DMS79 (cell line): ENCODE measurements at places on chromosomes 16 and 17.

GRCh38 chr17:48244121-48244711 lies 136.7 kb downstream of the SNX11 start:
- DNase-seq: no peak

DNA sequence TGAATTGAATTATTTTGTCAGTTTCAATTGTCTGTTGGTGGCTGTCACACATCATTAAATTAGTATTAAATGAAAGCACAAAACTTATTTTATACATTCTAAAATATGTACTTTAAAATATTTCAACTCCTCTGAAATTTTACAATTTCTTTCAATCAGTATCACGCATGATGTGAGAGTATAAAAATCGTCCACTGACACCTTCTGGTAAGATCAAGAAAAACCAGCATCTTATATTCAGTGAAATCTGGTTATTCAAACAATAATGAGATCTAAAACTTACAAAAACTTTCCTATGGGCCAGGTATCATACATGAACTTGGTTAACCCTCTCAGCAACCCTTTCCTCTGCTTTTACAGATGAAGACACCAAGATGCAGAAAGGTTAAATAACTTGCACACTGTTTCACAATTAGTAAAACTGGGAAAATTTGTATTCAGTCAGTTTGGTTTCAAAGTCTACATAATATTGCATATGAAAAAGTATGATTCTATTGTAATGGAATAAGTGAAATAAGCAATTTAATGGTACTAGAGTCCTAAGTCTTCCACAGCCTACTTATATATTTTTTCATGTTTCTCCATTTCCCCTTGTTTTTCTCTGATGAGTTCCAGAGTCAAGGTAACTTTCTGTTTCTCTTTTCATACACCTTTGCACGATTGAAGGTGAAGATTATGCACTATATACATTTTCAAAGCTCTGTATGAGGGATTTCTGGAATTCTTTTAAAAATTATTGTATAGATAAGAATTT lies 58.7 kb downstream of the EFCAB5 start:
- no peak for DNase-seq

- DNase-seq: no peak
These were observed 624.3 kb upstream of the SOX9 start for GRCh38 chr17:71496552-71496951.

GRCh38 chr16:84643180-84643583 lies 5.1 kb upstream of the KLHL36 start:
- DNase-seq: no peak

GRCh38 chr17:15255713-15256454 lies 9.2 kb downstream of the PMP22 start:
- DNase-seq: no peak

- DNase-seq: no peak
These were observed 385.4 kb upstream of the RBFOX1 start for GRCh38 chr16:6947291-6947690.

- DNase-seq: no peak
These were observed 11.3 kb upstream of the PITPNM3 start for GRCh38 chr17:6567528-6568183.

GRCh38 chr17:45265821-45266220 lies 3.9 kb upstream of the SPATA32 start:
- DNase-seq: no peak

DNA sequence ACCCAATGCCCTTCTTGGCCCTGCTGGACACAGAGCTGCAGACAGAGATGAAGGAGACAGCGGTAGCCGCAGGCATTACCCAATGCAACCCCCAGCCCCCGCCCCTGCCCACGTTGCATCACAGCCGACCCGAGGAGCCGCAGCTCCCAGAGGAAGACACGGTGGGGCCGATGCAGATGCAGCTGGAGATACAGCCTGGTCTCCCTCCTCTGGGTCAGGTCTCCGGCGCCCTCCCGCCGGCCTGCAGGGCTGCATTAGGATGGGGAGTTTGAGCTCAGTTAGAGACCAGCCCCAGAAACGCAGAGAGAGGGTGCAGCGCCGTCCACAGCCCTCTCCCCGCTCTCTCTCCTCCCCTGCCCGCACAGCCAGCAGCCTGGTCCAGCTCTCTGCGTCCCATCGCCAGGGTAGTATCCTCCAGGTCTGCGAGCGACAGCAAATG lies 19.4 kb upstream of the UBE2I start:
- no peak for DNase-seq

DNA sequence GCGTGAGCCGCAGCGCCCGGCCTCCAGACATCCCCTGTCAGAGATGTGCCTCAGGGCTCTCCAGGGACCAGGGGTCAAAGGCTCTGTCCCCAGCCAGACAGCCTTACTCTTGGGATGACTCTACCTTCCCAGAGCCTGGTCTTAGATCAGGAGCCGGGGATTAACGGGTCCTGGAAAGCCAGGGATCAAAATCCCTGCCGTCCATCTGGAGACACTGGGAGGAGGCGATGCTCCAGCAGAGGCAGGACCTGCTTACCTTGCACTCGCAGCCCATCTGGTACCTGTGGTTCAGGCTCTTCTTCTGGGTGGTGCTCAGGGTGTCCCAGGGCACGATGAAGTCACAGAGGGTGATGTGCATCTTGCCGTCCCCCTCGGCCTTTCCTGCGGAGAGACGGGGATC lies 16.7 kb upstream of the USP36 start:
- no peak for DNase-seq

DNA sequence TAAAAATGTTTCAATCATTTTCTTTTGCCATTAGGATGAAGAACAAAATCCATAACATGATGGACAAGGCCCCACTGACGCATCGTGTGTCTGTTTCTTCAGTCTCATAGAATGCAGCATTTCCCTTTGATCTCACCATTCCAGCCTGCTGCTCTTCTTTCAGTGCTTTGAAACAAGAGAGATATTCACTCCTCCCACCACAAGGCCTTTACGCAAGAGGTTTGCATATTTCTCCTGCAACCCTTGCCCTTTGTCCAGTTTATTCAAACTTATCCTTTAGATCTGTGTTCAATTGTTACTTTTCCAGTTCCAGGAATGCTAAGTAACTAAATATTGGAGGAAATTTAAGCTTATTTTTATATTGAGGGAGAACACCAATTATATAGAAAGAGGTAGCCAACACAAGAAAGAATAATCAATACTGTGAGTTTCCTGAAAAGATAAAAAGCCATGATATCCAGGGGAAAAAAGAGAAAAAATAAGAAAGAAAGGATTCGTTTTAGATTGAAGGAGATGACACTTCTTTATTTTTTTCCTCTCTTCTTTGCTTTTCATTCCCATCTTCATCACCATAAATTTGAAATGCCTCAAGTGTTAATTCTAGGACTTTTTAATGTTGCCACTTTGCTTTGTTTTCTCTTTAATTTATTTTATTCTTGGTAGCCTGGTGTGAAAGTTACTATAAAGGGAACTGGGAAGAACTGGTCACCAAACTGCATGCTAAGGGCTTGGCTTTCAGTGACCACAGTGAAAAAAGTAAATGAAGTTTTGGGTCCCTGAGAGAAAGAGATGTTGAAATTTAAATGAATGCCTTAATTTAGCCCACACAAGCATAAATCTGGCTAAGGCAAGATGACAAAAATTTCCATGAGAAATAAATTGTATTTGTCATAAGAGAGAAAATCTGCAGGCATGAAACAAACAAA lies 102.1 kb downstream of the KIF2B start:
- DNase-seq: no peak

DNA sequence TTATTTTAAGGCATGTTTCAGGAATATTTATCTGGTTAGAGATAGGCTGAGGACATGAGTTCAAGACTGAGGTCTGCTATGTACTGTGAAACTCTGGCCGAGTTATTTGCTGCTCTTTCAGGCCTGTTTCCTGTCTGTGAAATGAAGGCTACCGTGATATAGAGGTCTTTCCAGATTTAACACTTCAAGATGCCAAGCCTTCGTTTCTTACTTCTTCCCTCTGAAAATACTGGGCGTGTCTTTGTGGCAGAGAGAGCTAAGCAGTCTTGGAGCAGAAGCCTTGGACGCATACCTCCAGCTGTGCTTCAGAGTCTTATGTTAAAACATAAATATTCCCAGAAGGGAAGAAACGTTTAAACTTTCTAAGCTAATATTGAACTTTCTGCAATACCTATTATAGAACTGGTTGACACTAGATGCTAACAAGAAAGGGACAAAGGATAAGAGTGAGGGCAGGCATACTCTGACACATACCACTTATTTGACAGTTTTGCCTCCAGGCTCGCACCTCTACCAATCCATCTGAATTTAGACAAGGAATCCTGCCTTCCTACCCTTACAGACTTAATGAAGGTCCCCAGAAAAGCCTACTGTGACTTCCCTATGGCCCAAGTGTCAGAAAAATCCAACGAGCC lies 17.5 kb downstream of the WIPI1 start:
- DNase-seq: no peak

GRCh38 chr17:40846515-40847144 lies 20.4 kb downstream of the KRT12 start:
- no peak for DNase-seq

GRCh38 chr16:19909750-19910322 lies 25.2 kb upstream of the GPRC5B start:
- no peak for DNase-seq

GRCh38 chr17:79090443-79091225 lies 16.0 kb downstream of the ENGASE start:
- no peak for DNase-seq

- no peak for DNase-seq
These were observed 30.2 kb upstream of the ULK2 start for GRCh38 chr17:19897903-19898302.

- no peak for DNase-seq
These were observed 7.6 kb downstream of the SPNS2 start for GRCh38 chr17:4506175-4506813.

DNA sequence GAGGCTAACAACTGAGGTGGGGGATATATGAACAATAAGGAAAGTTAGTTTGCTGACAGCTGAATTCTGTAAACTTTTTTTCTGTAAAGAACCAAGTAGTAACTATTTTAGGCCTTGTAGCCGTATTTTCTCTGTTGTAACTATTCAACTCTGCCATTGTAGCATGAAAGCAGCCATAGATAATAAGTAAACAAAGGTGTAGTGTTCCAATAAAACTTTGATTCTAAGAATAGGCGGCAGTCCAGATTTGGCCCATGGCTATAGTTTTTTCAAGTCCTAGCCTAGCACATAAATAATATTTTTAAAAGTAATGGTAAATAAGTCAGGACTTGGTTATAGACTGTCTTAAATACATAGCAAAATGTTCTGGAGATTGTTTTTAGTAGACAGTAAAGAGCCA lies 142.0 kb downstream of the STXBP4 start:
- no peak for DNase-seq

- DNase-seq: no peak
These were observed 26.7 kb upstream of the ERN1 start for GRCh38 chr17:64156670-64157069.

DNA sequence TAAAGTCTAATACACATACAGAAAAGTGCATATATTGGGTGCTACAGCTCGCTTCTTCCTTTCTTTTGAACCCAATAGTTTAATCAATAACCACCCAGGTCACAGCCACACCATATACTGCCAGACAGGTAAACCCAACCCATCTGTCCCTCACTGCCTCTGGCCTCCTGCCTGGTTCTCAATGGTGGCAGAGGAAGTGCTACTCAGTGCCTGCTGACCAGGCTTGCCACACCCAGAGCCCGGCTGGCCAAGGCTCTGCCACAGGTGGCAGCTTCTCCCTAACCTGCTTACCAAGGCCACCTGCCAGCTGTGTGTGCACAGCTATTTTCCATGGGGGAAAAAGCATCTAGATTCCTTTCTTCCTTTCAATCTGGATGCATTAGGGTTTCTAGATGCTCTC lies 584 bp downstream of the PMP22 start:
- no peak for DNase-seq
